CD4-positive, alpha-beta T cell treated with Interleukin-4 for 4 hours (primary cell): ENCODE measurements at places on chromosomes 16 and 17.

DNA sequence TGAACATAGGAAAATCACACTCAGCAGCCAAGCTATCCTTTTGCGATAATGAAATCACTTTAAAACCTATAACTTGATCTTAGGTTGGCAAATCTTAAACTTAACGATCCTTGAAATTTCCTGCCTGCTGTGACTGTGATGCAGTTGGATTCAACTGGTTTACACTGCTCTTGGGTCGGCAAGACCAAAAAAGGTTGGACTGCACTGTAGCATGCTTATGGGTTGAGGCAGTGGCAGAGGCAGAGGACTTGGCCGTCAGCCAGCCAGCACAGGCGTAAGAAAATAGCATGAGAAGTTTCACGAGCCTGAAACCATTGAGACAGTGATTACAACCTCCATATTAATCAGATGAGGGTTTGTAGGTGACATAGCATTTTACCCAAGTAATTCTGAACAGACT lies 21.4 kb downstream of the WSB1 start:
- DNase-seq, result no peak

- DNase-seq, result no peak
These were observed 19.3 kb downstream of the IL4R start for GRCh38 chr16:27333104-27333503.

DNA sequence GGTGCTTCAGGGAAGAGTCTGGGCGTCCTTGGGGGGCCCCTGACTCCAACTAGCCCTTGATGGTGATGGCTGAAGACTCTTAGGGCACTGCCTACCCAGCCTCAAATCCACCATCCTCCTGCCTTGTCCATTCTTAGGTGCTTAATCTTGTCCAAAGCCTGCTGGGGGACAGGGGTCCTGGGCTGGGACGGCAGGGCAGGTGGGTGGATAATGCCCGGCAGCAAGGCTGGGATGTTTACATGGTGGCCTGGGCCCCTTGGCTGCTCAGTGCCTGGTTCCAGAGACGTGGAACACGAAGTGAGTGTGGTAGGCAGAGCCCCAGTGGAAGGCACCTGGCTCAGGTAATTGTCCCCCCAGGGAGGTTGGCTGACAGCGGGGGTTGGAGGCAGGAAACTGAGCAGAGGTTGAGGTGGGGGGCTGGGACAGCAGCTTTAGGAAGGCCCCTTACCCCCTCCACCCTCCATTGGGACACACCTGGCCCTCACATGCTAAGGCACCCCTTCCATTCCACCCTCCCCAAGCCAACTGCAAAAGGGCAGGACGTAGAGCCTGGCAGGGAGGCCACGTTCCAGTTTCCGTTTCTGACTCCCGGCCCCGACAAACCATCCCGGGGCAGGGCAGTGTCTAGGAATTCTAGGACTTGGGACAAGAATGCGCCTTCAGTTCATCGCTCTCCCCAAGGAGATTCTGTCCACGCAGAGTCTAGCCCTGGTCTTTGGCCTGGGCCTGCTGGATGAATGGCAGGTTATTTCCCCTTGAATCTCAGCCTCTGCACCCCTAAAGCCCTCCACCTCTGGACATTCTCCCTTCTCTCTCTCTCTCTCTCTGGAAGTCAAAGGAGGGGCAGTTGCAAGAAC lies 1.9 kb downstream of the FOXJ1 start:
- no peak for DNase-seq

DNA sequence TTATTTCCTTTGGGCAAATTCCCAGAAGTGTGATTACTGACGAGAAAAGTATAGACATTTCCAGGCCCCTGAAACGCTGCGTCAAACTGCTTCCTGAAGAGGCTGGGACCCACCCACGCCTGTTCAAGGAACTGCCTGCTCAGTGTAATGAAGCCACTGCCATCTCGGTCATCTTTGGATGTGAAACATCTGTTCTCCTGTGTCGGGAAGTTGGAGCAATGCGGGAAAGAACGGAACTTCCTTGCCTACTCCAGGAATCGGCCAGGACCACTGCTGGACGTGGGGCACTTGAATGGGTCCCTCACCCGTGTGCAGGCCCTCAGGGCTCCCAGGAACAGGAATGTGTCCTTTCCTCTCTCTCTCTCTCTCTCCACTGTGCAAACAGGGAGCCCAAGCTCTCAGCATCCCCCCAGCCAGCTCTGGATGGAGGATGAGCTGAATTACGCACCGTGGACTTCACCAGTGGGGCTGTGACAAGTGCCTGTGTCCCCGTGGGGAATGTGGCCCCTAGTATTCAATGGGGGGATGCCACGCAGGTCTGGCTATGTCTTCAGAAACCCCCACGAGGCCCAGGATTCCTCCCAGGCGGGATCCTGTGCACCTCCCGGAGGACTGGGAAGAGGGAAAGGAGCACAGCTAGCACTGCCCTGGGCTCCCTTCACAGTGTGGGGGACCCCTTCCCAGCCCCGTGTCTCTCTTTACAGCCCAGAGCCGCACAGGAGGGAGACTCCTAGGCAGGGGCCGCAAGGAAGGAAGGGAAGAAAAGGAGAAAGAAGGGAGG lies 18.3 kb upstream of the LITAF start:
- DNase-seq, result no peak

DNA sequence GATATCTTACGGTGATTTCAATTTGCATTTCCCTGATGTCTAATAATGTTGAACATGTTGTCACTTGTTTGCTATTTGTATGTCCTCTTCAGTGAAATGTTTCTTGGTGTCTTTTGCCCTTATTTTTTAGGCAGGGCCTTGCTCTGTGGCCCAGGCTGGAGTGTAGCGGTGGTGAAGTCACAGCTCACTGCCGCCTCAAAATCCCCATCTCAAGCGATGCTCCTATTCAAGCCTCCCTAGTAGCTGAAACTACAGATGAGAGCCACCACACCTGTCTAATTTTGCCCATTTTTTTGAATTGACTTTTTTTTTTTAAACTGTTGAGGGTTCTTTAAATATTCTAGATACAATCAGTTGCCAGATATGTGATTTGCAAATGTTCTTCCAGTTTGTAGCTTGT lies 8.3 kb downstream of the UBE2G1 start:
- no peak for DNase-seq

DNA sequence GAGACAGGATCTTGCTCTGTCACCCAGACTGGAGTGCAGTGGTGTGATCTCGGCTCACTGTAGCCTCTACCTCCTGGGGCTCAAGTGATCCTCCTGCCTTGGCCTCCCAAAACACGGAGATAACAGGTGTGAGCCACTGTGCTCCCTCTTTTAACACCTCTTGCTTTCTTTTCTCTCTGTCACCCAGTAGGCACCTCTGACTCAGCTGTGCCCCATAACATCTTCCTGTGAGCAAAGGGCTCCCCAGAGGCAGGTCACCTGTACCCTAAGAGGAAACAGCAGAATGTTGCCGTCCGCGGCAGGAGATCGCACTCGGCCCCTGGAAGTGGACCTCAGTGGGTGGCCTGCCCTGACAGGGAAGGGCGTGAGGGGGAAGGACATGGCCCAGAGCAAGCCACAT lies 918 bp upstream of the NLRC3 start:
- DNase-seq, result peak; percentile 77

DNA sequence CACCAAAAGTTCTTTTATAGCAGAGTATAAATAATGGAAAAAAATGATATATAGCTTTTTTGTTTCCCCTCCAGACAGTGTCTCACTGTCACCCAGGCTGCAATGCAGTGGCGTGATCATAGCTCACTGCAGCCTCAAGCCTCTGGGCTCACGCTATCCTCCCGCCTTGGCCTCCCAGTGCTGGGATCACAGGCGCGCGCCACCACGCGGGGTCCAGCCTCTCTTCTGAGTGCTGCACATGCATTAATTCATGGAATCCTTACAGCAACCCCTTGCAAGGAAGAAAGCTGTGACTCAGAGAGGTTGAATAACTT lies 18.0 kb upstream of the ZNF629 start:
- DNase-seq, result no peak
